ENCODE measurements at places on chromosomes 12 and 14.

DNA sequence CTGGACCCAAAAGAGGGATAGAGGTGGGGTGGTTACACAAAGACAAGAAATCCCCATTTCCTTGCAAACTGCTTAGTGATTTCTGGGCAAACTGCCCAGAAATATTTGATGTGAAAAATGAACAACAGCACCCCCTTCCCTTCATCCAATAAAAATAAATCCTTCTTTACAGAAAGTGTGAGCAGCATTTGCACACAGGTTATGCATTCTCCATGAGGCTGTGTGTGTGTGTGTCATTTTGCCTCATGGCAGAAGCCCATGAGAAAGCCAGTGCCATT, 17.2 kb upstream of the NRXN3 start:
- DNase-seq, result no peak

- no peak for DNase-seq
Observed at GRCh38 chr12:39723831-39724230, 104.2 kb upstream of the ABCD2 start.

GRCh38 chr14:52298795-52299194, 15.3 kb upstream of the PTGER2 start:
- no peak for DNase-seq

GRCh38 chr12:80230068-80230467, 130.7 kb downstream of the OTOGL start:
- DNase-seq, result no peak

- no peak for DNase-seq
Observed at GRCh38 chr14:96754845-96755184, 42.4 kb upstream of the VRK1 start.

- DNase-seq, result peak; percentile 55
Observed at GRCh38 chr14:74425525-74426201, 347 bp downstream of the SYNDIG1L start.

DNA sequence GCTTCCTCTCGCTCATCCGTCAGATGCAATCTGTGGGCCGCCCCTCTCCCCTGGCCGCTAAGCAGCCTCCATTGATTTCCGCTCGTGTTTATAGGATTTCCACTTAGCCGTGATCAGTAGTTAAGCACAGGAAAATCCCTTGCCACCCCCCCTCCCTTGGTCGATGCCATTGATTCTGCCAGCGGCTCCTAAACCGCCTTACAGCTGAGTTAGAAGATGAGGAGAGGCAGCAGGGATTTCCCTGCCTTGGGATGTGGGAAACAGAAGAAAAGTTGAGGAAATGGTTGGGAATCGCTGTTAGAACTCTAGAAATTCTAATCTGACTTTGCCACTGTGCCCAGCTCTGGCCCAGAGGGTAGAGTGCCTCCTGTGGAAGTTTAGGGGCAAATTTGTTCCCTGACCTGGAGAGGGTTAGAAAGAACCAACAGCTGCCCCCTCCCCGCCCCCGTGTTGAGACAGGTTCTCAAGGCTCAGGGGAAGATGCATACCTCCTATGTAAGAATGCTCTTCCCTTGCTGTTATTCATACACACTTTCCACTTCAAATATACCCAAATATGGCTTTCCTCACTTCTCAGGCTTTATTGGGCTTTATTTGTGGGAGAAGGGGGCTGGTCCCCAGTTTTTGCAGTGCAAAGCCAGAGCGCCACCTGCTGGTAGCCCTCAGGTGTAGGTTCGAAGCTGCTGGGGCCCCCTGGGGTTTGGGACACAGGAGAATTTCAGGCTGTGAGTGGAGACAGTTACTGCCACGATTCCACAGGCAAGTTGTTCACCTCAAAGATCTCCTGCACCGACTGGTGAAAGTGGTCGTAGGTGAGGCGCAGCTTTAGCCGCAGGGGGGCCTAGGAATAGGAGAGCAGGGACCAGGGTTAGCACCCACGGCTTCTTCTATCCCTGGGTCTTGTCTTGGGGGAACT, 3.2 kb downstream of the THTPA start:
- peak; percentile 75 for DNase-seq

GRCh38 chr12:59937148-59937547, 341.3 kb downstream of the SLC16A7 start:
- DNase-seq, result no peak

DNA sequence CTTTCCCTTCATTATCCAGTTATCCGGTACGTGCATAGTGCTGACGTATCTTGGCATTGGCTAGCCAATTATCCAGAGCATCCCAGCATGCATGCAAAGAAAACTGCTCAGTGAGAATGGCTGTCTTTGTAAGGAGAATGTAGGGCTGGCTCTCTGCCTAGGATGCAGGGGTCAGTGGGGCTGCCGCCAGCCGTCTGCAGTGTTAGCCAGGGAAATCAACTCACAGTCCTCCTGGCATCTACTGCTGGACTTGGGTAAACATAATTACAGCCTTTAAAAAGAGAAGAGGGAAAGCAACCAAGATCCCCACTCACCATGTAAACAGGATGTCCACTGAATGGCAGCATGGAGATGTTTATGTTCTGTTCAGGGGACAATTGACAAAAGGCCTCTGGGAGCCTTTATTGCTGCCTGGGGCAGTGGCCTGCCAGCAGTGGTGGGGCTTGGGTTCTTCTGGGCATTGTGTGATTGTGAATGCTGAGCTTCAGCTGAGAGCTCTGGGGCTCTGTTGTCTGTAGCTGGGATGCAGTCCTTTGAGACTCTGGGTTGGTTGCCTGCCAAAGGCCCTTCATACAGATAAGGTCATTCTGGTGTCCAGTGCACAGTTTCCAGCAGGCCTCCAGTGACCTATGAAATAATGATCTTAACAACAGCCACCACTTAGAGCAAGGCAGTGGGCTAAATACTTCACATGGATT, 121.8 kb downstream of the TBC1D30 start:
- DNase-seq, result no peak

- no peak for DNase-seq
Observed at GRCh38 chr12:6306151-6306550, 4.3 kb upstream of the PLEKHG6 start.

- DNase-seq, result no peak
Observed at GRCh38 chr14:84686550-84686949, 843.4 kb upstream of the FLRT2 start.

- DNase-seq, result no peak
Observed at GRCh38 chr14:59333235-59333634, 131.9 kb downstream of the GPR135 start.

DNA sequence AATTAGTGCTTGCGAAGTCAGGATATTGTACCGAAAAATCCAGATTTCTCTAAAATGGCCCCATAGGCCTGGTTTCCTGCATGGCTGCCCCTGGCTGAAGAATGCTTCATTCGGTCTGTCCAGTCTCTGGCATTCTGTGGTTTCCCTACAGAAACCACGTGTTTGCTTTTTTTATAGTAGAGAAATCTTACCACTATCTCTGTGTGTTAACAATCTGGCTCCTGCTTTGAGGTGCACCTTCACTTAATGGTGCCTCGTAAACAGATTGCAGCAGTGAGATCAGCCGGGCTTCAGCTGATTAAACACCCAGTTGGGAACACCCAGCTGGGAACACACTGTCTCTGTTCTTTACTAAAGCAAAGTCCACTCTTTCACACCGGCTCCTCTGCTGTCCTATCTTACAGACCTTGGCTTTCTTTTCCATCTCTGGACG, 6.7 kb upstream of the DNAAF2 start:
- DNase-seq, result no peak

- no peak for DNase-seq
Observed at GRCh38 chr12:80100591-80100990, 1.3 kb downstream of the OTOGL start.

DNA sequence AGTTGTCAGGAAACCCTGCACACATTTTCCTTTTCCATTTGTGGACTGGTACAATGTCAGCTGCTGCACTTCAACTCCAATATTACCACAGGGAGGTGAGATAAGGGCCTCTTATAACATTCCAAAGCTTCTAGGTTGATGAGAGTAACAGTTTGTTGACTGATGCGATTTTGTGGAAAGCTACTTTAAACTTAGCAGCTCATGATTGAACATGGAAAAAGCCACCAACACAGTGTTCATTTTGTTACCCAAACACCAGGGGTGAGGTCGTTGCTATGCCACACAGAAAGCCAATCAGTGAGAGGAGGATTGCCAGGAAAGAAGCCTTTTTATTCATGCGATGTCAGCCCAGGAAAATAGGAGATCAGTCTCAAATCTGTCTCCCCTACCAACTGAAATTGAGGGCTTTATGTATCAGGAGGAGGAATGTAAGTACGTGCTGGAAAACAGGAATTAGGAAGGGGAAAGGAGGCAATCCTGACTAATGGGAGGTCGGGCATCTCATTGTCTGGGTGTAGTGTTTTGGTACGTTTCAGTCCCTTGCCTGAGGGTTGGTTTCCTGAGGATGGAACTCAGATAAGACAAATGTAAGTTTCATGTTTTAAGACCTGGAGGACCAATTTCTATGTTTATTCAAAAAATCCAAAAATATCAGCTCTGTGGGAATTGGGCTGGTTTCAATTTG, 92.7 kb upstream of the PLEKHA5 start:
- no peak for DNase-seq

- no peak for DNase-seq
Observed at GRCh38 chr12:122310626-122311333, 44.5 kb upstream of the VPS33A start.

DNA sequence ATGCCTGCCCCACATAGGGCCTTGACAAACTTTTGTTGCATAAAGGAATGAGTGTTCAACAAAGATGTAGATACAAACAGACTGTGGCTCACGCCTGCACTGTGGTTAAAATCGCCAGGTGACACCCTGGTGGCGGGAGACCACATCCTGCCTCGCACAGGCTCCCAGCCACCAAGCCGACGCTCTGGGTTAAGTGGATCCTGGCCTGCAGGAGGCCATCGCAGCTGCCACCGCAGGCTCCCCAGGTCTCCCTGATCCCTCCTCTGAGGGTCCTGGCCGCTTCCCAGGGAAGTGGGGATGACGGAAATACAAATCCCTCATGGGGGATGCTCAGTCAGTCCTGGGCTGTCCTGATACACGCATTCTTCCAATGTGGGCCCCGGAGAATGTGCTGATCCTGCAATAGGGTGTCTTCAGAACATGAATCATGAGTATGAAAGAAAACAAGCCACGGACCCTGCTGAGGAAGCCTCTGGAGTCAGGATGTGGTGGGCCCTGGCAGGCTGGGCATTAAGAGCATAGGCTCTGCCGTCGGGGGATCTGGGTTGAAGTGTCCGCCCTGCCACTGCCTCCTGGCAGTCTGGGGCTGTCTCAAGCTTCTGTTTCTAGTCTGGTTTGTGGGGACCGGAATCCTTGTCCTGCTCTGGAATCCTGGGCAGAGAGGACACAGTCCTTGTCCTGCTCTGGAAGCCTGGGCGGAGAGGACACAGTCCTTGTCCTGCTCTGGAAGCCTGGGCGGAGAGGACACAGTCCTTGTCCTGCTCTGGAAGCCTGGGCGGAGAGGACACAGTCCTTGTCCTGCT, 53.5 kb upstream of the BEGAIN start:
- DNase-seq, result peak; percentile 70

DNA sequence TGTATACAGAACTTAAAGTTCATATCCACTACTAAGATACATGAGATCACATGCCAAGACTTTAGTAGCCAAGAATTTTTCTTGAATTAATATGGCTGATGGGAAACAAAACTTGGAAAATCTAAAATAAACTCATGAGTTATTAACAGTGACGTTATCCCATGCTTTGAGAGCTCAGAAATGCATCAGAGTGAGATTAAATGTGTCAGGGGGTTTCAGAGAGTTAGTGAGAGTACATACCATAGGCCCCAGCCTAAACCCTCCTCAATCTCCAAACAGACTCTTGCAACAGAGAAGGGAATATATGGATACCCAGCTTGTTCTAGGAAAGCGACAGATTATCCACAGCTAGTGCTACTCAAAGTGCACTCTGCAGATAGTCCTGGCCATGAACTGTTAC, 19.3 kb downstream of the SLC35F4 start:
- no peak for DNase-seq

- no peak for DNase-seq
Observed at GRCh38 chr12:16828891-16829290, 222.9 kb upstream of the LMO3 start.

DNA sequence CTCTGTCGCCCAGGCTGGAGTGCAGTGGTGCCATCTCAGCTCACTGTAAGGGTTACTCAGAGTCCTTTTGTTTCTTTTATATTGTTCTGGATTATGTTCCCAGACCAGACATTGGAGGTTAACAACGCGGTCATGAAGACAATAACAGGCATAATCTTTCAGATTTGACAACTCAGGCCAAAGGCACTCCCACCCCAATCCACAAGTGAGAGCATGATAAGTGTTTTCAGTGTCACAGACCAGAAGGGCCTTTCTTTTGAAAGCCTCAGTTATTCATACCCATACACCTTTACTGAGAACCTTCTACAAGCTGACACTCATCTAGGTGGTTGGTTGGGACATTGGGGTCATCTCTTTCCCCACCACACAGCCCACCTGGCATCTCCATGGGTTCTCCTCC, 2.9 kb upstream of the TMEM63C start:
- no peak for DNase-seq

DNA sequence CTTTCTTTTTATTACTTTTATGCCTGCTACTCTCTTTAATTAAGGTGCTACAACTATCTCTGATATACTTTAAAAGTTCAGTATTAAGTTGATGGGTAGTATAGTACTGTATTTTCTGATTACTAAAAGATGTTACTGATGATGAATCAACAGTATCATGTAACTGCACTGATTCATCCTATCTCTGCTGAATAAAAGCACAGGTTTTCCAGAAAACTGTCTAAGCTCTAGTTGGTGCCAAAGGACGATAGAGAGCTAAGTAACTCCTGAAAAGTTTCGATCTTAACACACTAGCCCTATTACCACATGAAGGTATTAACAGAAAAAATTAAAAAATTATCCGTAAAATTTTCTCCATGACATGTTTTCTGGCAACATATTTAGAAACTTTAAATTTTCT, 2.1 kb downstream of the SCAF11 start:
- DNase-seq, result no peak

GRCh38 chr14:52269982-52270381, 2.5 kb downstream of the PTGDR start:
- no peak for DNase-seq

DNA sequence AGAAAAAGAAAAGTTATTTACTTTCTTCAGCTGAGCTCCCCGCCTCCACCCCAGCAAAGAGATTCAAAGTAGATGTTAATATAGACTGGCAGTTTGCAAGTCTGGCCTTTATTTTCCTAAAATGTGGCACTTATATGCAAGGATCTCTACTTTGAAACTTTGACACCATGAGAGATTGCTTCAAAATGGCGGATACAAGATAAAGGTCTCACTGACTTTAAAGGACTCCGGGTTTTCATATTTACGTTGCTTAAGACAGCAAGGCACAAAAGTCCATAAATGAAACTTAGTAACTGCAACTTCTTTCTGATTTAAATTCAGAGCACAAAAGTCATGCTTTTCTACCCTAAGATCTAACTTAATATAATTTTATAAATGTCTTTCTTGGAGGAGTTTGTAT, 3.5 kb downstream of the OTX2 start:
- DNase-seq, result no peak

- no peak for DNase-seq
Observed at GRCh38 chr12:72839696-72840095, 567.5 kb downstream of the TRHDE start.

Measured in CD8-positive, alpha-beta T cell (primary cell).